ENCODE measurements at places on chromosomes 13 and 19.
A peak's percentile ranks its signal among the peaks of the same experiment; 100 is the strongest.

- DNase-seq = no peak
Measured at GRCh38 chr19:38674388-38675171, 27.1 kb downstream of the ACTN4 start.

GRCh38 chr19:47657719-47658118, 48.8 kb downstream of the BICRA start:
- no peak for DNase-seq

DNA sequence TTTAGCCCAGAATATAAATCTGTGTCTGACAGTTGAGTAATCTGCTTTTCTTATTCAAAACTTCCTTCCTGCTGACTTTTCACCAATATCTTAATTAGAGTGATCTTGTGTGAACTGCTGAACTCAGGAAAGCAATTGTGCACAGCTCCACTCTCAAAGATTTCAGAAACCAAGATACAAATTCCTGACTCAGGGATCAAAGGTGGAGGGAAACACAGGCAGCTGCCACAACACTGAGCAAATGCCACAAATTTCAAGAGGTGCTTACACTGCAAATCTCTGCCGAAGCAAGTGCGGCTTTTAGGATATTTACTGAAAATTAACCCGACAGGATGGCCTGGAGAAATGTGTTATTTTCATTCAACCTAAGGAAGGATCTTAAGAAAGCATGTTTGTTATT, 111.4 kb downstream of the STOML3 start:
- no peak for DNase-seq

GRCh38 chr19:38263689-38264485, 486 bp upstream of the SPINT2 start:
- no peak for DNase-seq

GRCh38 chr13:101490406-101491015, 38.0 kb downstream of the ITGBL1 start:
- DNase-seq = no peak

GRCh38 chr19:2385053-2385721, 25.1 kb downstream of the TMPRSS9 start:
- peak; percentile 84 for DNase-seq

- DNase-seq = no peak
Measured at GRCh38 chr13:102020611-102021216, 381.1 kb downstream of the FGF14 start.

- no peak for DNase-seq
Measured at GRCh38 chr19:31555634-31556215, 206.5 kb upstream of the TSHZ3 start.

DNA sequence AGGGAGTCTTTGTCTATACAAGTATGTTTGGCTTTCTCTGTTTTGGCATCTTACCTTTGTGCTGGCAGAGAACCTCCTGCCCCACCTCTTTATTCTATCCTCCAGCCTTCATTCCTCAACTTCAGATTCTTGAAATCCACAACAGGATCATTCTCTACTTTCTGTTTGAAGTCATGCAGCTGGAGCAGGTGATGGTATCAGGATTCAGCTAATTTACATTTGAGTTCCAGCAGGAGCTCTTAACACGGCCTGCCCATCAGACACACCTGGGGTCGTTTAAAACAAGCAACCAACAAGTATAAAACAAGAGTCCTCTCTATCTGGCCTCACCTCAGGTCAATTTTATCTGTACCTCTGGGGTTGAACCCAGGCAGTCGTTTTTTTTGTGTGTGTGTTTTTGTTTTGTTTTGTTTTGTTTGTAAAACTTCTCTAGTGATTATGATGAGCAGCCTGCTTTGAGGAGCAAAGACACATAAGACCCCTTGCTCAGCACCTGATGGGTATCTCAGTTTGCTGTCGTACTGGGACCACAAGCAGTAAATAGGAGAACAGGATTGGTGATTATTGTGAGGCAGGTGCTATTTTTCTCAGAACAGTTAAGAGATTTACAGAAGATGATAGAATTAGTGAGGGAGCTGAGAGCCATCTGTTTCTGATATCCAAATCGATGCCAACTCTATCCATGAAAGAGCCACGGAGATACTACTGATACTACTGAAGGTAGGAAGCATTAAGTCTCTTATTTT, 78.4 kb downstream of the GPC6 start:
- DNase-seq = no peak

- DNase-seq = no peak
Measured at GRCh38 chr13:76717092-76717491, 169.1 kb downstream of the KCTD12 start.

DNA sequence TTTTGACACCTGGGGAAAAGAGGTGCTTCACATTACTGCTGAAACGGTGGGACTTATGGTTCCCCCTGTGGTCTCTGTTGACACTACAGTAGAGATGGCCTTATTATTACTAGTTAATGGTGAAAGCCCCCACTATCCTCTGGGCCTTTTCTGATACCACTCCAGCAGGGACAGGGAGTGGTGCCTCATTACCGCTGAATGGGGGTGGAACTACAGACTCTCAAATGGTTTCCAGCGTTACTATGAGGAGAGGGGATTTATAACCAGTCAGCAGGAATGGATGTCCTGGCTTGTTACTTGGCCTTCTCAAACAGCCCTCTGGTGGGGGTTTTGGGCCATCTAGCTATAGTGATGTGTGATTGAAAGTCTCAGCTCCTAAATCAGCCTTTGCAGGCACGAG, 96.7 kb upstream of the DIAPH3 start:
- no peak for DNase-seq

DNA sequence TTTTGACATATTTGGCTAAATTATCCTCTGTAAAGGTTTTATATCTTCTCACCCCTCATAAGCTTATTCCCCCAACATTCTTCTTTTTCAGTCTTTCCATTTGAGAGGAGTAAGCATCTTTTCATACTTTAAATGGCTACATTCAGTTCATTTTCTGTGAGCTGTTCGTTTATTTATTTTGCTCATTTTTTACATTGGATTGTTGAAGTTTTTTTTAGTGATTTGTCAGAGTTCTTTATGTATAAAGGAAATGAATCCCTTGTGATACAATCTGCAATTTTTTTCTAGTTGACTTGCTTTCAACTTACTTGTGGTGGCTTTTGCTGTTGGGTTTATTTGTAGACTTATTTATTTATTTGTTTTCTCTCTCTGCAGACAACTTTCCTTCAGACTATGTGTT, 250.3 kb downstream of the DLEU7 start:
- no peak for DNase-seq

- DNase-seq = no peak
Measured at GRCh38 chr19:58555369-58555885, 522 bp upstream of the CHMP2A start.

- DNase-seq = no peak
Measured at GRCh38 chr19:58067240-58067912, 8.3 kb downstream of the ZNF135 start.

DNA sequence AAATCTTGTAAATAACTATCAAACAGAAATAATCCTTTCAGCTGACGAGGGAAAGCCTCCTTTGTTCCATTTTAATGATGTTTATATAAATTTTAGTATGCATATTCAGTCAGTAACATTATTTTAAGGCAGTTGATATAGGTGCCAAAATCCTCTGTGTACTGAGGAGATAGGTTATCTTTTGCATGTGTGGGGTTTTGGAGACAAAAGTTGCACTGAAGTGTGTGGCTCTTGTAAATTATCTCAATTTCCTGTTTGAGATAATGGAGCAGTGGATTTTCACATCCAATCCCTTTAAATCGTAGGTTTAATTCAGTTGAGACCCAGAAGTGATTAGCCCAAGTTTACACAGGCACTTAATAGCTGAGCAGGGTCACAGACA, 106.6 kb downstream of the RGCC start:
- DNase-seq = no peak

DNA sequence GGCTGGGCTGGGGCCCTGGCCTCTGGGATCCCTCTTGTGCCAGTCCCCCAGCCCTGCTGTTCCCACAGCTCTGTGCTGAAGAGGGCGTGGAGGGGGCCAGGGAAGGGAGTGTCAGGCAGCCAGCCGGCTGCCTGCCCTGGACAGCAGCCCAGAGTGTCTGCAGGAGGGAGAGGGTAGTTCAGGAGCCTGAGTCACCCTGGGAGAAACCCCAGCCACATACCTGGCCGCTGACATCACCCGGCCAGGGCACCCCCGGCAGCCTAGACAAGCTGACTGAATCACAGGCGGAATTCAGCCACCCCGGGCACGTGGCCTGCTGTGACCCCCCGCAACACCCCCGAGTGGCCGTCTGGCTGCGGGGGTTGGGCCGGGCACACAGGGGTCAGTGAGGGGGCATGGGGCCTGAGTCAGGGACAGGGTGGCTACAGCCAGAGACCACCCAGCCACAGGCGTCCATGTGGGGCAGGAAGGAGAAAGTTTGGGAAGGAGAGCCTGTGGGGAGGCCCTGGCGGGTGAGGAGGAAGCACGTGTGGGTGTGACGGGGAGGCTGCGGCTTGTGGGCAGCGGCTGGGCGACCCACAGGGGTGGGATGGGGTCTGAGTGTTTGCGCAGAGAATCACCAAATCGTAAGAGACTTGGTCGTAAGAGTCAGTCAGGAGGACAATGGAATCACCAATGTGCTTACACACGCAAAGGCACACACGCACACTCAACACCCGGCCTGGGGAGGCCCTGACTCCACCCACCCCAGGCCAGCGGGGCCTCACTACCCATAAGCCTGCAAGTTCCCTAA, 11.9 kb upstream of the FOSB start:
- DNase-seq = no peak

GRCh38 chr19:29364224-29364726, 151.3 kb upstream of the UQCRFS1 start:
- DNase-seq = no peak

- no peak for DNase-seq
Measured at GRCh38 chr13:55432814-55433213, 1707.9 kb upstream of the PRR20A start.

DNA sequence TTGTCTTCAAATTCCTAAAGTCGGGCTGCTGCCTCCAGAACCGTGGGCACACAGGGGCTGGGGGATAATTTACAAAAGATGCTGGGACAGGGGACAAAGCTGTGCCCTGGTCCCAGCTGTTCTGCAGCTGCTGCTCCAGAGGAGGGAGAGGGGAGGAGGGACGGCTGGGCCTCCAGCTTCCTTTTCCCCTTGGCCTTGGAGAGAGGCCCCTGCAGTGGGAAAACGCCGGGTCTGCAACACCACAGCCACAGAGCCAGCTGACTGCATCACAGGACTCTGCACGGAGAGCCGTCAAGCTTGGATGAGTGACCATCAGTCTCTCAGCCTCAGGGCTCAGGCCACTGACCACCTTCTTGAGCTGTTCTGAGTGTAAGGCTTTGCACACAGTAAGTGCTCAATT, 6.1 kb downstream of the DOCK6 start:
- no peak for DNase-seq

DNA sequence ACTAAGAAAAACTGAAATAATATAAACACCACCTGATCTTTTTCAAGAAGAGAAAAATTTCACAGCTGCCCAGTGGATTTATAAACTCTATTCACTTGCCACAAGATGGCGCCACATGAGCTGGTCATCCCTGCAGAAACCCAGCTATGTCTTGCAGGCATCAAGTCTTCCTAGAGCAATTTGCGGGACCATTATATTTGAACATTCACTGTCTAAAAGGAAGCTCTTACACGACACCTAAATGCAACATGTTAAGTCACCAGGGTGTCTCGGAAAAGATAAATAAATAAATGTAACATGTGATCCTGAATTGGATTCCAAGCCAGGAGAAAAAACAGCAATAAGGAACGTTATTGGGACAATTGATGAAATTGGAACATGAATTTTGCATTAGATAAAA, 20.3 kb upstream of the AKT2 start:
- peak; percentile 36 for DNase-seq

- no peak for DNase-seq
Measured at GRCh38 chr13:43514311-43514710, 272.5 kb downstream of the ENOX1 start.

- DNase-seq = no peak
Measured at GRCh38 chr13:108427355-108427754, 157.8 kb downstream of the TNFSF13B start.

DNA sequence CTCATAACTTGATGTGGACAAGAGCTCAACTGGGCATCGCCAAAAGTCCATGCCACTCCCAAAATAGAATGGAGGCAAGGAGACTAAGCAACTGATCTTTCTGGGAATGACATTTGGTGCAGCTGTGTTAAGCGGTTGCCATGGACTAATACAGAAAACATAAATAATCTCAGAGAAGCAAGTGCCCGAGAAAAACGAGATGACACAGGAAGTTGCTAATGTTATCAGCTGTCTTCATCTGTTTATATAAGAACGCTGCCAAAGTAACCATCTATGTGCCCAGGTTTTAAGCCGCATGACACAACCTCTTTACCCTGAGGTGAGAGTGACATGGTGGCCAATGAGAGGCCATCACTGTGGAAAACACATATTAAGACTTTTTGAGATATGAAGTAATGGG, 54.9 kb upstream of the SACS start:
- no peak for DNase-seq

Data from NCI-H1048 (cell line).